CD4-positive, alpha-beta T cell treated with Interleukin-17A for 1 hour (primary cell): ENCODE measurements at places on chromosomes 1 and 21.
A peak's percentile ranks its signal among the peaks of the same experiment; 100 is the strongest.

GRCh38 chr1:3531928-3532327, 77.5 kb downstream of the ARHGEF16 start:
- no peak for DNase-seq

DNA sequence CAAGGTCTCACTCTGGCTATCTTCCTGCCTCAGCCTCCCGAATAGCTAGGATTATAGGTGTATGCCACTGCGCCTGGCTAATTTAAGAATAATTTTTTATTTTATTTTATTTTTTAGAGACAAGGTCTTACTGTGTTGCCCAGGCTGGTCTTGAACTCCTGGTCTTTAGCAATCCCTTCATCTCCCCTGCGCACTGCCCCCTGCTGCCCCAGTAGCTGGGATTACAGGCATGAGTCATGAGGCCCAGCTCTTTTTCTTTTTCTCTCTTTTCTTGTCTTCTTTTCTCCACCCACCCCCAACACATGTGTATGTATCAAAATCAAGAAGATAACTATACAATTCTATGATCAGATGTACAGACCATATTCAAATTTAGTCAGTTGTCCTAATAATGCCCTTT, 87.2 kb downstream of the PEX14 start:
- peak; percentile 7 for DNase-seq

GRCh38 chr1:61013946-61014667, 68.3 kb upstream of the NFIA start:
- DNase-seq, result no peak

GRCh38 chr1:45510972-45511527, 10.6 kb downstream of the PRDX1 start:
- DNase-seq, result no peak

DNA sequence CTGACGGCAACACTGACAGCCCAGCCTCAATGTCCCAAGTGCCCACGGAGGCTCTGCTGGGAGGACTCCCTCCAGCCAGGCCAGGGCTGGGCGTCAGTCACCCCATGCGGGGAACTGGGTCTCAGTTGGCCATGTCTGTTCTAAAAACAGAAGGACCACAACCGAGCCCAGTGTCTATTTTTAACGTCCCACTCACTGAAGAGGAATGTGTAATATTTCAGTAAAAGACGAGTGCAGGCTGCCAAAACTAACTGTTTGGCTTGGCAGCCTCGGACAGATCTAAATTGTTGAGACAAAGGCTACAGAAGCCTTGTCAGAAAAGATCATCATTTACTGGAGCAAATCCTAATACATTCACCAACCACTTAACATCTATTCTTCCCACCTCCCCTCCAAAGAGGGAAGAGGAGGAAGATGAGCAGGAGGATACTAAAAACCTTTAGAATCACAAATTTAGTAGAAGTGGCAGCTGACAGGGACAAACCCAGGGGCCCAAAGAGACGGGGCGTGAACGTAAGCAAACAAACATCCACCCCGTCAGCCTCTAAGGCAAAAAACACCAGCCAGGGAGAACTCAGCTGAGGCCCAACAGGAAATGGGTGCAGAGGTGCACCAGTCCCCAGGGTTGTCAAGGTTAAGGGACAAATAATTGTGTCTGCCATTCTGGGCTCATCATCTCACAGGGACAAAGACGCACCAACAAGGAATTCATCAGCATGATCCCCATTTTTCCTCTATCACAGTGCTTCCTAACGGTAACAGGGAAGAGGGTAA, 18.7 kb downstream of the C1orf198 start:
- no peak for DNase-seq

GRCh38 chr1:44636083-44636687, 38.1 kb downstream of the TMEM53 start:
- DNase-seq, result no peak

DNA sequence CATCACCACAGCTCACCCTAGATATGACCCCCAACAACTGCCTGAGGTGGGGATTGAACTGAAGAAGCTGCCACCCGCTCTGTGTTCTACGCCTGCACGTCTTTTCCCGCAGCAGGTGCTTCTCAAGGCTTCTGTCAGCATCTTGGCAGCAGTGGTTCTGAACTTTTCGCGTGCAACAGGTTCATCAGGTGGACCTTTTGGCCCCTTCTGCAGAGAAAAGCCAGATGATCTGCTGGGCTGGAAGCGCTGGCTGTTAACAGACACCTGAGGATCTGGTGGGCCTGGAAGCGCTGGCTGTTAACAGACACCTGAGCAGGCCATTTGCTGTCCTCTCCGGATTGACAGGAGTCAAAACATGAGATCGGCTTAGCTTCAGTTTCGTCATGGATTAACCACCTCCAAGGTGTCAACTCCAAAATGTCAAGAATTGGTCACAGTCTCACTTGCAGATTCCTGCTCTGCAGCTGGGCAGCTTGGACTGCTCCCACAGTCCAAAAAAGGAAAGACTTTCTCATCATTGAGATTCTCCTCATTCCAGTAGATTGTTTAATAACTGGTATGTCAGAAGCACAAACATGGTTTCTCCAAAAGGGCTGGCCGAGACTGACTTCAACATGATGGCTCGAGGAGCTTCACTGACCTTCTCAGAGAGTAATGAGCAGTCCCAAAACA, 4.7 kb downstream of the C1orf174 start:
- no peak for DNase-seq

DNA sequence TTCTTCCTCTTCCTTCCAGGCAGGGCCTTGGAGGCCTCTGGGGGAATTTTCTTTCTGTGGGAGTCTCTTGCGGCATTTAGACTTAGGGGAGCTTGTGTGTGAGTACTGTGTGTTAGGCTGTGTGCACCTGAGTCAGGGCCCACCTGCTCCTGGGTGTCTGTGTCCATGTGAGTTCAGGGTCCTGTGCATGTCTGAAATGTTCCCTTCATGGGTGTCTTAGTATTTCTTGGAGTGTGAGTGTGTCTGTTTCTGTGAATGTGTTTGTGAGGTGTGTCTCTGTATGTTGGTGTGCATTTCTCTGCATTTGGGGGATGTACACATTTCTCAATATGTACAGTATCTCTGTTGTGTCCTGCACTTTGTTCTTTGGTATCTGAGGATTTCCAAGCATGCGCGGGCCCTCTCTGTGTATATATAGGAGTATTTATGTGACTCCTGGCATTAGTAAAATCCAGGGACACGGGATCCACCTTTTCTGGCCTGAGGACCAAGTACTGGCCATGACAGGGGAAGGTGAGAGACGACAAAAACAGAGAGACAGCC, 2.4 kb downstream of the TFAP2E start:
- no peak for DNase-seq

DNA sequence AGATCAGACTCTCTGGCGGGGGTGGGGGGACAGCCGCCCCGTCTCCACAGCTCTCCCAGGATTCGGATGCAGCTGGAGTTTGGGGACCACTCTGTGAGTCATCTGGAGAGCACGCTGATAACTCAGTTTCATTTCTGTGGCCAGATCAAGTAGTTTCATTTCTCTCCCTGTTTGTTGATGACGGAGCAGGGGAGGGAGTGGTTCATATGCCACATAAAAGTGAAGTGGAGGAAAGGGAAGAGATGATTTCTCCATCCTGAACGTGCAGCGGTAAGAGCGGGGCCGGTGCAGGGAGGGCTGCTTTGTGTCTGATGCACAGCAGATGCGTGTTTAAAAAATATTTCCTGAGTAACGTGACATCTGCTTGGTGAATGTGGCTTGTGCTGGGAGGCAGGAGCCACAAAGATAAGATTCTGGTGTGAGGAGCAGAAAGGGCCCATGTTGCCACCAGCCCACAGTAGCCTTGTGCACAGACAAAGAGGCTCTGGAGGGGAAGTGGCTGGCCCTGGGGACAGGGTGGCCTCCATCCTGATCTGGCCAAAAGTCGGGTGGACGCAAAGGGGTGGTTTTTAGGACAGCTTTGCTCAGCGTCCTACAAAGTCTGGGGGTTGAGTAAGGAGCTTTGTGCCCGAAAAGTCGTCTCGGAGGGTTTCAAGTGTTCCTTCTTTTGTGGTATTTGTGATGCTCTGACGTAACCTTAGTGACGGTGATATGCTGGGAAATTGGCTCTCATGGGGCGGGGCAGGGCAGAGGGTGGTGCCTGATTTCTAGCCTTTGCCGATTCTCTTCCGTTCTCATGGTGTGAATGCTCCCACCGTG, at the start of gene MX2:
TSS of gene MX2 (plus strand) at position 242 of the 819 bp plus-strand sequence. CDS start 14,880 bp downstream, outside the sequence.
- DNase-seq, result peak; percentile 92

DNA sequence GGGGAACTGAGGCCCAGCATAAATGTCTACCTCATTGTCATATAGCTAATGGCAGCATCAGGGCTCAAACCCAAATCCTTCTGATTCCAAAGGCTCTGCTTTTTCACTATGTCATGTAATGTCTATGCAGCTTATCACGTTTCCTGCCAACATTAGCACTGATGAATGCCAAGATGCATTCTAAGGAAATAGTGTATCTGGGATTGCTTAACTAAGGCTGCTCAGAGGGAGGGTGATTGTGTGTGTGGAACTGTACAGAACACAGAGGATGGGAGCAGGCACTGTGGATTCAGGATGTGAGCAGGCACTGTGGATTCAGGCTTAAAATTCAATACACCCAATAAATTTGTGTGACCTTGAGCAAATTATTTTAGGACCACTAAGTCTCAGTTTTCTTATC, 456.4 kb upstream of the DEPDC1 start:
- DNase-seq, result no peak

- DNase-seq, result no peak
These were observed 29.4 kb downstream of the PSMG1 start for GRCh38 chr21:39153842-39154241.

GRCh38 chr1:16981269-16981849, 939 bp upstream of the MFAP2 start:
- DNase-seq, result no peak
